ENCODE measurements at places on chromosomes 5 and 9.

DNA sequence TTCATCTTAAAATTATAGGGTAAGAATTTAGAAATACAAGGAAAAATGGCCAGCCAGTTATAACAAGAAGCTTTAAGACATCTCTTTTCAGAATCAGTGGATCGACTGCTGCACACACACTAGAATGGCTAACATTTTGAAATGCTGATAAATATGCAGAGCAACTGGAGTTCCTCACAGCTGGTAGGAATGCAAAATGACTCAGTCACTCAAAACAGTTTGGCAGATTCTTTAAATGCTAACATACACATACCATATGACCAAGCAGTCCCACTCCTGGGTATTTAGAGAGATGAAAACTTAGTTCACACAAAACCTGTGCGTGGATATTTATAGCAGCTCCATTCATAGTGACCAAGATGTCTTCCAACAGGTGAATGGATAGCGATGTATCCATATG is 23.2 kb upstream of the PSAT1 start:
- no peak for DNase-seq

DNA sequence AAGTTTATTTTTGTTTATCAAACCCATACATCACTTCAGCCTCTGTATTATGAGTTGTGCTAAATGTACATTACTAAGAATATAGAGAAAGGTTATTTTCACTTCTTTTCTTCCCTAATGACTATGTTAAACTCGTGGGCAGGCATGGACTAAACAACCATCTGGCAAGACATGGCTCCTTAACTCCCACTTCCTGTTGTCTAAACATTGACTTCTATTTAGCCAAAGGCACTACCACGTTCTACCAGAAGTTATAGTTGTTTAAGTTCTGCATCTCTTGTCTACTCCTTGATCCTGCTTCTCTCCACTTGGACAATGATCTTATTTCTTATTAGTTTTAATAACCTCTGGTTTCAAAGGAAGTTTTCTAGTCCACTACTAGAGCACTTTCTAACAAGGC is 136.1 kb downstream of the MACIR start:
- DNase-seq, result no peak

DNA sequence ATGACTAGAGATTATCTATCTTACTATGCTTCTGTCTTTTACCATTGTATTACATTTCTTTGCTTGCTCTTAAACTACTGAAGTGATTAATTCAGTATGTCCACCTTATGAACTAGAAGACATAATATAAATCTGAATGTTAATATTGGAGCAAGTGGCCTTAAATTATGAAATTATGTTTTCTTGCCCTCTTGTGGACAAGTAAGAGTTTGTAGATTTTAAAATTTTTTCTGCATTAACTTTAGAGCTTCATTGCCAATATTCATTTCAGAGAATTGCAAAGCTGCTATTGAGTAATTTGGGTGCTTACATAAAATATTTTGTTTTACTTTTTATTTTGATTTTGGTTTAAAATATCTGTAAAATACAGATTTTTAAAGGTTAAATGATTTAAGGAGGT is 55.3 kb downstream of the RANBP17 start:
- DNase-seq, result no peak

GRCh38 chr5:93573354-93574351 is 7.4 kb downstream of the NR2F1-AS1 start:
- DNase-seq, result no peak

- DNase-seq, result no peak
Measured at GRCh38 chr9:68746525-68746924, 41.5 kb downstream of the PIP5K1B start.

DNA sequence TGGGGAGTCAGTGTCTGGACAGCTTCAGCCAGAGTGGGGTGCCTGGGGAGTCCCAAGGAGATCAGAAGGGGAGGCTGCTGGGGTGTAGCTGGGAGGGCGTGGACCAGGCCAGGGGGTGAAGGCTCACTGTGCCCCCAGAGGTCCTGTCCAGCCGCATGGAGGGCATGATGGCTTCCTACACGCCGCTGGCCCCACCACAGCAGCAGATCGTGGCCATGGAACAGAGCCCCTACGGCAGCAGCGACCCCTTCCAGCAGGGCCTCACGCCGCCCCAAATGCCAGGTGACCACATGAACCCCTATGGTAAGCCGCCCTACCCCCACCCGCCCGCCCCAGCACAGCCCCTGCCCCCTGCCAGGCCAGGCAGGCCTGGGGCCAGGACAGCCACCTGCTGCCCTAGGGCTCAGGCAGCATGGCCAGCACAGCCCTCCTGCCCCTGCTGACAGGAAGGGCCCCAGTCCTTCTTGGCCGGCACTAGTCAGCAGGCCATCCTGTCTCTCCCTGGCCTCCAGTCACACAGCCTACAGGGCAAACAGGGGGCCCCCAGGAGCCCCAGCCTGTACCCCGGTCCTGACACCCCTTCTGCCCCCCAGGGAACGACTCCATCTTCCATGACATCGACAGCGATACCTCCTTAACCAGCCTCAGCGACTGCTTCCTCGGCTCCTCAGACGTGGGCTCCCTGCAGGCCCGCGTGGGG is 82.1 kb downstream of the LMX1B start:
- DNase-seq, result peak; percentile 22

Data from naive thymus-derived CD8-positive, alpha-beta T cell (primary cell).